ENCODE measurements at places on chromosomes 3 and 15. TPM values are rescaled to one million over a fixed set of nuclear protein-coding genes. Genes with fewer than 3 reads are reported as not detected.

The GXYLT2 gene
- total RNA-seq, result 0.10 TPM

The CCR2 gene
- total RNA-seq, result 14.2 TPM

DNA sequence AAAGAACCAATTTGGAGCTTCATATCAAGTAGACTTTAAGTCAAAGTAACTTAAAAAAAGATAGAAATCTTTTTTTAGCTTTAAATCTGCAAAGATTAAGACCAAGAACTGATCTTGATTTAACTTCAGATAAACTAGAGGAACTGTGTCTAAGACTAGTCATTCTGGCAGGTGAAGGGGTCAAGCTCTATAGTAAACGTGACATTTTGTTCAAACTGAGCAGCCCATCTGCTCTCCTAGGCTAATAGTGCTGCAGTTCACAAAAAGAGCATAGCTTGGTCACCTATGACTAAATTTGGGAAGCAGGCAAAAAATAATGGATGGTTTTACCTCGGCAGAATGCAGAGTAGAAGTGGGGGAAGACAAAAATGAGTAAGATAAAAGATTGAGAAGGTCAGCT, 168.8 kb upstream of the ALCAM start:
- H3K4me3 ChIP-seq, result no peak overlapping the region
- H3K4me1 ChIP-seq, result no peaks in the 10 kb centered on the region
- DNase-seq, result no peak
- H3K27me3 ChIP-seq, result peaks cover 5% of the 10 kb centered on the region

The P2RY13 gene
- total RNA-seq, result 0.26 TPM

GRCh38 chr15:101266034-101266433, 11.3 kb downstream of the SELENOS start:
- no peaks in the 10 kb centered on the region for H3K27me3 ChIP-seq
- peaks cover 10% of the 10 kb centered on the region for H3K36me3 ChIP-seq
- no peak overlapping the region for H3K27ac ChIP-seq

- no peak overlapping the region for H3K27ac ChIP-seq
- H3K4me1 ChIP-seq, result peaks cover 3% of the 10 kb centered on the region
- H3K4me3 ChIP-seq, result no peak overlapping the region
- no peak for DNase-seq
Measured at GRCh38 chr3:126170073-126170777, 10.2 kb downstream of the ALDH1L1 start.

The HDC gene
- 3.5 TPM for total RNA-seq

The ZBBX gene
- total RNA-seq, result not detected

DNA sequence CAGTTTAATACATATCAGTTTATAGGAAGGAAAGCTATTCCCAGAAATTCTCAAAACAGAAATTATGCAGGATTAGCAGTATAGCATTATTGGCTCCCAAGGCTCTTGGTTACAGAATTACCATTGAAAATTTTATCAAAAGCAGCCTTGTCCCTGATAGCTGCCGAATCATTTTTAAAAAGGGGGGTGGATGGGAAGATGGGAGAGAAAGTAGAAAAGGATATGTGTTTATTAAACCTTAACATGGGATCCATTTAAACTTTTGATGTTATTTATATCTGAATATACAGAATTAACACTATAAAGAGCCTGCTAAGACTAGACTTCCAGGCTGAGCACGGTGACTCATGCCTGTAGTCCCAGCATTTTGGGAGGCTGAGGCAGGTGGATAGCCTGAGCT, 10.8 kb downstream of the RCN2 start:
- H3K4me1 ChIP-seq, result peaks cover 10% of the 10 kb centered on the region
- DNase-seq, result no peak
- H3K4me3 ChIP-seq, result no peak overlapping the region
- H3K27me3 ChIP-seq, result no peaks in the 10 kb centered on the region

DNA sequence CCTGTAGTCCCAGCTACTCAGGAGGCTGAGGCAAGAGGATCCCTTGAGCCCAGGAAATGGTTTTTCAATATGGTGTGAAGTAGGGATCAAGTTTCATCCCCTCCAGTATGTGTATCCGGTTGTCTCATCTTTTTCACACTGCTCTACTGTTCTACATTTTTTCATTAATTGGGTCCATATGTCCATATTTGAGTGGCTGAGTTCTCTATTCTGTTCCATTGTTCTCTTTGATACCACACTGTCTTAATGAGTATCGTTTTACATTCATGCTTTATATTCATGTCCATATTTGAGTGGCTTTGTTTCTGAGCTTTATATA, 81.6 kb upstream of the LRRFIP2 start:
- H3K27me3 ChIP-seq, result no peaks in the 10 kb centered on the region
- H3K27ac ChIP-seq, result peak overlapping the region; percentile 76
- peaks cover 30% of the 10 kb centered on the region for H3K4me1 ChIP-seq
- peaks cover 5% of the 10 kb centered on the region for H3K36me3 ChIP-seq
- DNase-seq, result no peak

The ECE2 gene
- total RNA-seq, result not detected

Data from T-helper 17 cell (primary cell).